ENCODE measurements at places on chromosomes 3 and 15.

DNA sequence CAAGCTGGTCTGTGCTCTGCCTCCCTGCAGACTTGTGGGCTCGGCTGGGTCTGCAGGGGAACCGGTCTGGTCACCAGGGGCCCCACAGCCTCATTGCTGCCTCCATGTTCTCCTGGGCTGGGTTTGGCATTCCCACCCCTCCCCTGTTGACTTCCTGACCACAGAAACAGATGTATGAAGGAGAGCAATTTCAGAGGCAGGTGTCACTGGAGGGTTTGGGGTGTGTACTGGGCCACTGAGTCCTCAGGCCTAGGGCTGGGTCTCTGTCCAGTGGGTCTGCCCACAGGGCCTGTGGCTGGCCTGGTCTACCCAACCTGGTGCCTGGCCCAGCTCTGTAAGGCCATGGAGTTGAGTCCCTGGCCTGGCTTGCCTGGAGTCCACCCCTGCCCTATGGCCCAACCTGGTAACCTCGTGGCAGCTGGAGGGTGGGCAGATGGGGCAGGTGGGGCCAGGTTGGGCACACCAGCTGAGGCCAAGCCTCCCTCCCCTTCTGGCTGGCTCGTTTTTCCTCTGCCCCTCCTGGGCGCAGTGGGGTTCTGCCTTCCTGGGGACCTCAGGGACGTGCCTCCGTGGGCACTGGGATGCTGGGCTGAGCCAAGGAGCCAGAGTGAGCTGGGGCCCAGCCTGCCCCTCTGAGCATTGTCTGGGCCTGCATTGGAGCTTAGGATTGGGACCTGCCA is 20.8 kb downstream of the PLXNA1 start:
- no peak for DNase-seq

- no peak for DNase-seq
These were observed 46.1 kb downstream of the RFTN1 start for GRCh38 chr3:16467393-16467792.

- DNase-seq = peak; percentile 26
These were observed 151.3 kb downstream of the MFSD1 start for GRCh38 chr3:158953131-158953530.

DNA sequence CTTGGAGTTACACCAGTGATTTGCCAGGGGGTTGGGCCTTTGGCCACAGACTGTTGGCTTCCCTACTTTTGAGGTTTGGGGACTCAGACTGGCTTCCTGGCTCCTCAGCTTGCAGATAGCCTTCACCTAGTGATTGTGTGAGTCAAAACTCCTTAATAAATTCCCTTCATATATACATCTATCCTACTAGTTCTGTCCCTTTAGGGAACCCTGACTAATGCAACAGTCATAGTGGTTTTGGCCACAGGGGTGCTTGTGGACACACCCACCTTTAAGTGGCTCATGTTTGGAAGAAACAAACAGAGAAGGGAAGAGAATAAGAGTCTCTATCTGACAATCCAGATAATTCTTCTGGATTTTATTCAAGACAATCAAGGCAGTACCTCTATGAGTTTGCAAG is 457.7 kb downstream of the EPHA3 start:
- DNase-seq = no peak

DNA sequence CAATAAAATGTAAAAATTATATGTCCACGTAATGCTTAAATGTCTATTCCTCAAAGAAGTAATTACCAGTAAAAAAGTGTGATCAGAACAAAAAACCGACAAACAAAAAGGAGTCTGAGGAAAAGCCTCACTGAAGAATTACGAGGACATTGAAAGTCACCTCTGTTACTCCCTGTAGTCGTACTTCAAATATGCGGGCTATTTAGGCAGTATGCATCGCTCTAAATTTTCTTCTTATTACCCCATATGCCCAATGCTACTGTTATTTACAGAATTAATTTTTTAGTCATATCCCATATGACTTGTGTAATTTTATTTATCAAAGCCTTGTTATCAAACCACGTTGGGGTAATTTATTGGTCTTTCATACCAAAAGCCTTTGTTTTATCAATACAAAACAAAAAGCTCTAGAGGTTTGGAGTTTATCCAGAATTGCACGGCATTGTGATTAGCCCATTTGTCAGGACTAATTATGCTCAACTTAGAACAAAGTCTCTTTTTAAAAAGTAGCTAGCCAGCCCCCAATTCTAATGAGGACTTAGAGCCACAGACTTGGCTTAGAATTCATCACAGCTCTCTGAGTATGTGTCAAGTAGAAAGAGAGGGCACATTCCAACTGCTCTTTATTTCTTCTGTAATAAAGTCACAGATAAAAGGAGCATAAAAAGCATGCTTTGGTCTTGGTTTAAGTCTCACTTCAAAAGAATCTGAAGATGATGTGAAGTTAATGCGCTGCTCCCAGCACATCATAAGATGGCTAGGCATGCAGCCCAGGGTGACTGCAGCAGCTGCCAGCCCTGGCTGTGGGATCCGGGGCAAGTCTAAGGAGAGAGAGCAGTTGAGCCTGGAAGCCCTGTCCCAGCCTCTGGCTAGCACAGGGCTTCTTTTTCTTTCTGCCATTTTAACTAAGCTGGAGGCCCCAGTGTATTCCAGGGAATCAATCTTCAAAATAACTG is 521.0 kb downstream of the GABRG3 start:
- DNase-seq = no peak

GRCh38 chr15:90230071-90230494 is 3.7 kb downstream of the CIB1 start:
- DNase-seq = no peak

DNA sequence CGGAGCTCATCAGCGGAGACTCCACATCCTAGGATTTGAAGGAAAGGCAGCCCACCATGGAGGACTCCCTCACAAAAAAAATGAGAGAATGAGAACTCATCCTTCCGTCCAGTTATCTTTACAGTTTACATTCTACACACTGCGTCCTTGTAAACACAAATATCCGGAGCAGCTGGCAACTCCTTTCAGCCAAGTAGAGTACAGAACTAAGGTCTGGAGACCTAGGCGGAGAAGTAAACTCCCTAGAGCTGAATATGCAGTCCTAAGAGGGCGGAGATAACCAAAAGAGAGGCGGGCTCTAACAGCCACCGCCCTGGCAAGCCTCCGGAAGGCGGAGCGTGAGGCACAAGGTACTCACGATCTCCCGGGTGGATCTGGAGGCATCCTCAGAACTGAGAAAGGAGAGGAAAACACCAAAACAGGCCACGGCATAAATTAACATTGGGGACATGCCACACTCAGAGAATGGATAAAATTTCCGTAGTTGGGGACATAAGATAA is 924 bp upstream of the SIN3A start:
- DNase-seq = peak; percentile 76

- peak; percentile 71 for DNase-seq
These were observed 136.7 kb upstream of the TLE3 start for GRCh38 chr15:70234256-70234905.

GRCh38 chr15:81894061-81894460 is 151.8 kb downstream of the MEX3B start:
- no peak for DNase-seq

GRCh38 chr3:112360561-112360960 is 27.6 kb downstream of the CD200 start:
- DNase-seq = no peak

- DNase-seq = peak; percentile 56
These were observed 50.0 kb upstream of the GSK3B start for GRCh38 chr3:120144267-120144666.

DNA sequence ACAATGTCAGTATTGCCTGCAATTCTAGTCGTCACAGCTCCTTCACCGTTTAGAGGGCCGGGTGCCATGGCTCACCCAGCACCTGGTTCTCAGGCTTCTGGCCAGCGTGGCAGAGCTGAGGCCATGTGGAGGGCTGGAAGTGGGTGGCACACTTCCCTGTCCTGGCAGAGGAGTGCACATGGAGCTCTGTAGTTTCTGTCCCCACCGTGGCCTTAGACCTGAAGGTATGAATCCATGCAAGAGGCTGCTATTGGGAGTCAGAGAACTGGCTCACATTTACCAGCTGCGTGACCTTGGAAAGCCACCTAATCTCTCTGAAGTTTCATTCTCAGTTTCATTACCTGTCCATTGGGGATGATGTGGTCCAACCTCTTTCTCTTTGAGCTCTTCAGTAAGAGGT is 22.2 kb downstream of the EPHB1 start:
- DNase-seq = no peak

GRCh38 chr3:122217901-122218300 is 34.4 kb downstream of the CASR start:
- no peak for DNase-seq

DNA sequence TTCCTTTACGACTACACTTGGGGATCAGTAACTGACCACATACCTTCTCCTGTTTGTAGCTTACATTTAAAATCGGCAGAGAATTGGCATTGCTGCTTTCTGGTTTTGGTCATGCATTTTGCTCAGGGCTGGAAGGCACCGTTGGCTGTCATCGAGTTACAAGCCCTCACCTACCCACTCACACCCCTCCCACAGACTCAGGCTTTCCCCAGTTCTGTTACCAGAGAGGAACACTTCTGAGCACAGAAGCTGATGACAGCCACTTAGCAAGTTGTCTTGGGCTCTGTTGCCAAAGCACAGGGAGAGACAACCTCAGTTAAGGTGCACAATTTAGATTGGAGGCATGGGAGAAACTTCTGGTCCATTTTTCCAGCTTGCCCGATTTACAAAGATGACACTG is 204.8 kb upstream of the TOPAZ1 start:
- no peak for DNase-seq

- no peak for DNase-seq
These were observed 14.6 kb downstream of the ZNF710 start for GRCh38 chr15:90015749-90016148.

DNA sequence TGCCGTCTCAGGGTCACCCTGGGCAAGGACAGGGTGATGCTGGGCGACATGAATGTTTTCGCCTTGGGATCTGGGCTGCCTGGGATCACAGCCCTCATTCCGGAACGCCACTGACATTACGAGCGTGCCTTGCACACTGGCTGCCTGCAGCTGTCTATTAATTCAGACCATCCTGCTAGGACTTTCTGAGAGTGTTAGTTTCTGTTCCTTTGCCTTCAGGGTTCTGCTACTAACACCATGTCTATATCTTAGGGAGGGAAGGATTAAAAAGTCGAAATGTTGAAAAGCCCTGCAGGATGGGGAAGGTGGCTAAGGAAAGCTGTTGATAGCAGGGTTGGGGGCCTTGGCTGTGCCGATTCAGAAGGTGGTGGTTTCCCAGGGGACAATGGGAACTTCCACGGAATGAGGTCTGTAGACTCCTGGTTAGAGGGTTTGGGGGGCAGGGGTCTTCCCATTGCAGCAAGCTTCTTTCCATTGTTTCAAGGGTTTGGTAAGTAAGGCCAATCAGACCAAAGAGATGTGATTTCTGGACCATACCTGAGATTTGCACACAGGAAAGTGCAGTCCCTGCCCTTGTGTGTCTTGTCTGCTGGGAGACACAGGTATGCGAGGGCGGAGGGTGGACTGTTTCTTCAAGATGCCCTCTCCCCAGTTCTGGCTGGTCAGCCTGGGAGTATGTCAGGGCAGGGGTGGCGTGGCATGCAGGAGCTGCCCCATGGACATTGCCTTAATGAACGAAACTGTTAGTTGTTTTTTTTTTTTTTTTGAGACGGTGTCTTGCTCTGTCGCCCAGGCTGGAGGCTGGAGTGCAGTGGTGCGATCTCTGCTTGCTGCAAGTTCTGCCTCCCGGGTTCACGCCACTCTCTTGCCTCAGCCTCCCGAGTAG is 50.9 kb downstream of the RGMA start:
- no peak for DNase-seq

DNA sequence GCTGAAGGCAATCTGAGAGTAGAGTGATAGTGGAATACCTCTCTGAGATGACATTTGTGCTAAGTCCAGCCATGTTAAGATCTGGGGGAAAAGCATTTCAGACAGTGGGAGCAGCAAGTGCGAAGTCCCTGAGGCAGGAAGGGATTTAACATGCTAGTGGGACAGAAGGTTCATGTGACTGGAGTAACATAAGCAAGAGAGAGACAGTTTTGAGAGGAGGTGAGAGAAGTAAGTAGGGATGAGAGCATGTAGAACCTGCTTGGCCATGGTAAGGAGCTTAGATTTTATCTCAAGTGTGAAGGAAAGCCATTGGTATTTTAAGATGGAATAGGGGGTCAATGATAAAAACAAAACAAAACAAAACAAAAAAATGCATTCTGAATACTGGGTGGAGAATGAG is 358.6 kb upstream of the KCNH8 start:
- DNase-seq = no peak

GRCh38 chr3:190862209-190863118 is at the start of gene GMNC:
Gene GMNC, minus strand, starts transcription at chr3:190862694. Its CDS starts 79 bp downstream, at chr3:190862615.
- DNase-seq = peak; percentile 70

GRCh38 chr3:8455526-8456411 is 45.9 kb upstream of the LMCD1 start:
- peak; percentile 57 for DNase-seq

GRCh38 chr15:98954411-98954810 is 53.2 kb downstream of the PGPEP1L start:
- peak; percentile 95 for DNase-seq

GRCh38 chr15:34594361-34594760 is 10.9 kb upstream of the GOLGA8B start:
- no peak for DNase-seq

DNA sequence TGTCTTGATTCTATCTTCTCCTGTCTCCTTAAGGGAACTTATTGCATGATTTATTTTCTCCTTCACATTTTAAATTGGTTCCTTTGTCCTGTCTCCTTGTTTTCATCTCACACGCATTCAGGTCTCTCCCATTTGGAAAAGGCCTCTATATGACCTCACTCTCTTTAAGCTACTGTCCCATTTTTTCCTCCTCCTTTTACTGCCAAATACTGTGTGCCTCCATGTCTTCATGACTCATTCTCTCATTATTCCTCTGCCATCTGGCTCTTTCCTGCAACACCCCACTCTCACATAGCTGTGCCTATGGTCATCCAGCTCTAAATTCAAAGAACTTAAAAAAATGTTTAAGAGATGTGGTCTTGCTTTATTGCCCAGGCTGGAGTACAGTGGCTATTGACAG is 48.0 kb downstream of the TYRO3 start:
- DNase-seq = peak; percentile 71

GRCh38 chr3:66145408-66145733 is 75.4 kb upstream of the SLC25A26 start:
- DNase-seq = no peak

DNA sequence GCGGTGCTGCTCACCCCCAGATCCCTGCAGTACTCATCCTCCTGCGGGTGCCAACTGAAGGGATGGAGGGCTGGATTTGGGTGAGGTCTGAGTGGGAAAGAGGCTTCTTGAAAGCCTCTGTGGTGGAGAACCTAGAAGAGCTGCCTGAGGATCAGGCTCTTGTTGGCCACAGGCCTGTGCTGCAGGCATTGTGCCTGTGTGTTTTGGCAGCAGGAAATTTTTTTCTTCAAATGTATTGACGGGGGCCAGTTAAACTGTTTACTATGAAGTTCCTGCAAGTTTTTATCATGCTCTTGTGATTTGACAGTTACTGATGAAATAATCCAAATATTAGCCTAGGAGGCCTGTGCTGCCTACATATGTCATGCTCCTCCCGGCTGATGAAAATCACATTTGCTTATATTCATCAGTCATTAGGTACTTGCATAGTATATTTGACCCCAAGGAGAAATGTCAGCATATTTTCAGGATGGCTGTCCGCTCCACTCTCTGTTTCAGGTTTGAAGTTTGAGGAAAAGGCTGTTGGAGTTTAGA is 103.1 kb downstream of the THSD4 start:
- DNase-seq = peak; percentile 35
